ENCODE measurements at places on chromosomes 2 and 18.

DNA sequence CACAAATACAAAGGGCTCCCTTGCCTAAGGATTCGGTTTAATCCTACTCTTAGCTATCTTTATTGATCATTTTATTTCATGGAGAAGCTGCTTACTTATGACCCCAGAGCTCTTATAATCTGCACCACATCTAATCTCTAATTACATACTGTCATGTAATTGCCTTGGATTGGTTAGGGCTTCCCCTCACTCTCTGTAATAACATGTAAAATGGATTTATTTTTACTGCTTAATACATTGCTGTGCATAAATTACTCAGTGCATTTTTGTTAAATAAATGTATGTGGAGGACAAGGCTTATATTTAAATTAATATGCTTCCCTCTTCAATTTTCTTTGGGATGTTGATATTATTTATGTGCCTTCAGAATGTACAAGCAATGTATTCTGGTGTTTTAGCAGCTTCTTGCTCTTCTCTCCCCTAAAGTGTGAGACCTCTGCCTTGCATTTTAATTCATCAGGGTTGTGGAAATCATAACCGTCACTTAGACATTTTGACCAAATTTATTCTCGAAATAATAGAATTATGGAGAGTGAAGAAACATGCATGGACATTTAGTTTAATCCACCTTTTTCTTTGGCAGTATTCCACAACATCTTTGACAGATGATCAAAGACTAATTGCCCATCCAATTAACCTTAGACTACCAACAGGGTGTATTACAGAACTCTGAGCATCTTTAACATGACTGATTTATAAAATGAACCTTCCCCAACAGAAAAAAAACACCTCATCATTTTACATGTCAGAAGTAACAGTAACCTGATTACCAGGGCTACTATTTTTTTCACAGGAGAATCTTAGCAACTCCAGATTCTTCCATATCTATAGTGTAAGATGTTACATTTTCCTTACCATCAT lies 692.6 kb downstream of the LRRTM4 start:
- DNase-seq, result no peak

GRCh38 chr2:217964275-217965161 lies 38.3 kb downstream of the TNS1 start:
- no peak for DNase-seq

DNA sequence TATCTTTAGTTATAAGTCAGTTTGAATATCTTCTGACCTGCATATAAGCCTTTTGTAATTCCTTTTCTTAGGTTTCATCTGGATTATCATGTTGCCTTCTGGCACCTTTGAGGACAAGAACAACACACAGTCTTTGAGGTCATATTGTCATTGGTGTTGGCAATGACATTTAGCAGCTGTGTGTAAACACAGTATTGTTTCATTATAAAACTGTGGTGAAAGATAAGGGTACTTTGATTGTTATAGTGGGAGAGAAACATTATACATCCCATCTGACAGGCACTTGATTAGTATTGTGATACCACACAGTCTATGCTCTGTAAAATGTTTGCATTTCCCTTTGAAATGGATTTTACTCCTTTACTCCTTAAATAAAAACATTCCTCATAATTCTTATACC lies 313.5 kb downstream of the RPRM start:
- DNase-seq, result no peak

DNA sequence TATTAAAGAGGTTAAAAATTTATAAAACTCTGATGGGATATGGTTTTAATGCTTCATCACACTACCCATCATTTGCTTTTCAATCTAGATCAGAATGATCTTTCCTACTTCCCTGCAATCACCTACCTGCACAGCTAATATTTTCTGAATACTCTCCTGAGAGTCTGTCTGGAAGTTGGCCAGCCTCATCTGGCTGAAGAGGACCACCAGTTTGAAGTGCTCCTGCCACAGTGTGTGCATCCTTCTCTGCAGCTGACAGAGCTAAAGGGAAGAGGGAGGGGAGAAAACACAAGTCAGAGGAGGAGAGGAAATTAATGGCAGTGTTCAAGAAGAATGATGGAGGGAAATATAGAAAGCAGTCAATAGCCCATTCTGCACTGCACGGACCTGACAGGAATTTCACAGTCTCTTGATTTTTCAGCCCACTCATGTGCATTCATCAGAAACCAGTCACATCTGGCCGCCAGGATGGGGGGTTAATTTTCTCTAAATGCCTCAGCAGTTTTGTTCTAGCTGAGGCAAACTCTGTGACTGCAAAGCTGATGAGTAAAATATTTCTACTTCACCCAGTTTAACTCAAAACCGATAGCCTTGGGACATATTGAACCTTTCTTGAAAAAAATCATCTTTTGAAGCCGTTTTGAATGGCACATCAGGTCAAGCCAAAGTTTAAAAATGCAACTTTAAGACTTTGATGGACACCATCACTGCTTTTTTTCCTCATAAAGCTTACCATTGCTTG lies 201.8 kb upstream of the KLHL14 start:
- no peak for DNase-seq

GRCh38 chr2:46252891-46253659 lies 44.1 kb upstream of the EPAS1 start:
- DNase-seq, result no peak

- DNase-seq, result no peak
Measured at GRCh38 chr2:112841295-112842044, 4.9 kb upstream of the IL1B start.

DNA sequence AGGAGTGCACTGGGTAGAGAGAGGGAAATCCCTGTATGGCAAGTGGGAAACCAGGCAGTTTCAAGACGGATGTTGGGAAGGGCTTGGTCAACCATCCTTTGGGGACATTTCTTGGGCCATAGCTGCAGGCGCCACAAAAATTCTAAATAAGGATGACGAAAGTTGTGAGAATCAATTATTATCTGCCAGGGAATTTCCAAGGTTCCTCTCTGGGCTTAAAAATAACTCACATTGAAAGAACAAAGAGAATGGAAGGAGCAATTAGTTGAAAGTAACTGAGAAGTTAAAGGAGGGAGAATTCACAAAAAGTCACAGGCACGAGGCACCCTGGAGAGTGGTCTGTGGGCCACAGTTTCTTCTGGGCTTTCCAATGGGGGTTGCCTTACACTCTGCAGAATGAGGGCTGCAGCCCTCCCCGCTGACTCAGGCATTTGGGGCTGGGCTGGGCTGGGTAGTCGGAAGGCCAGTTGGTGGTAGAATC lies 195.7 kb downstream of the SMAD7 start:
- DNase-seq, result no peak

- no peak for DNase-seq
Measured at GRCh38 chr2:31188131-31188530, 29.2 kb downstream of the CAPN14 start.

- DNase-seq, result no peak
Measured at GRCh38 chr2:190407246-190407661, 901 bp upstream of the MFSD6 start.

- DNase-seq, result no peak
Measured at GRCh38 chr2:9815076-9815475, 28.2 kb upstream of the TAF1B start.

- no peak for DNase-seq
Measured at GRCh38 chr2:177237932-177238331, 25.3 kb downstream of the HNRNPA3 start.

- DNase-seq, result no peak
Measured at GRCh38 chr2:181778621-181779201, 98.4 kb upstream of the NEUROD1 start.

DNA sequence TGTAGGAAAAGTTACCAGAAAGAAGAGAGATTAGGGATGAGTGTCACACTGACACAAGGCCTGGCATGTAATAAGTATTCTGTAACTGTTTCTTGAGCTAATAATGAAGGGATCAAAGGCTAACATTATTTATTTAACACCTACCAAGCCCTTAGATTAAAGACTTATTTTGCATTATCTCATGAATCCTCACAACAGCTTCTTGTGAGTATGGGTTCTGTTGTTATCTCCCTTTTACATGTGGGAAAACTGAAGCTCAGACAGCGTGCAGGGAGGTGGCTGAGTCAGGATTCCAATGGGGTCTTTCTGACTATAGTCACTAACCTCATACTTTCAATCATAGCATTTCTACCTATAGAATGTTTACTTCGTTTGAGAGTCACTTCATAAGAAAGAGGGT lies 79.0 kb upstream of the PROKR1 start:
- no peak for DNase-seq

GRCh38 chr18:70044632-70045031 lies 97.0 kb upstream of the CD226 start:
- DNase-seq, result no peak

DNA sequence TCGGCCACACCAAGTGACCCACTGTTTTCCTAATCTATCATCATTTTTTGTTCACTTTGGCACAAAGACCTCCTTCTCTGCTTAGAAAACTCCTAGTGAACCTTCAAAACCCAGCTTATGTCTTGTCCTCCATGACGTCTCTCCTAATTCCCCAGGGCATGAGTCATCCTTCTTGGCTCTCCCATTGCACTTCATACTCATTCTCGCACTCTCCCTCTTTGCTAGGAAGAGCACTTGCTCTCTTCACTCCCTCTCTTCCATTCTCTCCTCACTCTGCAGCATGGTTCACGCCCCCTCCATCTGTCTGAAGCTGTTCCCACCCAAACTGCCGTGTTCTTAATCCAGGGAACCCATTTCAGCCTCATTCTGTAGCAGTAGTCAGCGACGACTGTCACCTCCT lies 103.9 kb downstream of the MRO start:
- no peak for DNase-seq

- DNase-seq, result no peak
Measured at GRCh38 chr2:85329181-85329651, 1.4 kb upstream of the TGOLN2 start.

GRCh38 chr2:105387225-105387624 lies 11.6 kb downstream of the FHL2 start:
- no peak for DNase-seq

DNA sequence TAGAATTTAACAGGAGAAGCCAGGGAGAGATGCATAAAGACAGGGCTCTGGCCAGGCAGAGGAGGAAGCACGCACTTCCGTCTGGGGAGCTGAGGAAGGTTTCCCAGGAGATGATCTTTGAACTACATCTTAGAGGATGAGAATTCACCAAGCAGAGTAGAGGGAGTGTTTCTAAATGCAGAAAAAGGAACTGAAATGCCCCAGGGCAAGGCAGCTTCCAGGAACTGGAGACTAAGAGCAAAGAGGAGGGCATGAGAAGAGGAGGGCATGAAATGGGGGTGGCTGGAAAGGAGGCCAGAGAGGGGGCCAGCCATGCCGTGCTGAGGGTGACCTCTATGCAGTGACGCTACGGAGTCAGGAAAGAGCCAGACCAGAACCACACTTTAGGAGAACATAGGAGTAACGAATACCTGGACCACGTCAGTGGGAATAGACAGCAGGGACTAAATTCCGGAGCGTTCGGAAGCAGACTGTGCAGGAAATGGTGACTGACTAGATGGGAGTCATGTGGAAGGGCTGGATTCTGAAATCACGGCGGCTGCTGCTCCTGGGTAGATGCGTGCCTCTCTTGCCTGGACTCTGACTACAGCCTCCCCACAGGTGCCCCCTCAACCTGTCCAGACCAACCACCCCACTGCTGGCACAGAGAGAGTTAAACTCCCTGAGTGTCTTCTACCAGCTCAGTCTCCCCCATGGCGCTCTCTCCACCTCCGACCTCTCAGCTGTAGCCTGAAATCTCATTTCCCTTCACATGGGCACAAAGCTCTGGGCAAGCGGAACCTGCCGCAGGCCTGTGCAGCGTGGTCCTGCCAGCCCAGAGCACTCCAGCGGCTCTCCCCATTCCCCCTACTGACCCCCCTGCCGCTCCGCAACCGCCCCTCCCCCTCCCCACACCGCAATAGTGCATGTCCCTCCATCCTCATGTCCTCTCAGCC lies 87.0 kb upstream of the RTN4 start:
- DNase-seq, result no peak

GRCh38 chr2:221372907-221373306 lies 199.2 kb downstream of the EPHA4 start:
- no peak for DNase-seq

DNA sequence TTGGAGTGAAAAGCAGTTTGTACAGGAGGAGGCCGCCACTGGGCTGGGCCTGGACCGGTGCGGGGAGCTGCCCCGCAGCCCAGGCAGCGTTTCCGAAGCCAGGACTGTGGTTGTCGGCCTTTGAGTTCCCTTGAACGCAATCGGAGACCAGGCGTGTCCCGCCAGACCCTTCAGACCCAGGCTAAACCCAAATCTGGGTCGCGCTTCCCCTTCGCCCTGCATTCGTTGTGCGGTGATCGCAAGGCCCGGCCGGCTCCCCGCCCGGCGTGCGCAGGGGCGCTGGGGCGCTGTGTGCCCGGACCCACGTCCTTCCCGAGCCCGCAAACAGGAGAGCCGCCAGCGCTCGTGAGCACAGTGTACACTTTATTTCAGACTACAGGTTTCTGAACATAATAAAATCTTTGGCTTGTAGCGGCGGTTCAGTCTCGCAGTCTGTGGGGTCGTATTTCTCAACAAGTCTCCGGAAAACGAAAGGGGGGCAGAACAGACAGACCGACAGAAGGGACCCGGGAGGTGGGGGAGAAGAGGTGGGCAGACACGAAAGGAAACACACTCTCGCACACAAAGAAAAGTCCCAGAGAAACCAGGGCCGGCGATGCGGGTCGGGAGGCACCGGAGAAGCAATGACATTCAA lies 5.5 kb downstream of the EN1 start:
- no peak for DNase-seq

DNA sequence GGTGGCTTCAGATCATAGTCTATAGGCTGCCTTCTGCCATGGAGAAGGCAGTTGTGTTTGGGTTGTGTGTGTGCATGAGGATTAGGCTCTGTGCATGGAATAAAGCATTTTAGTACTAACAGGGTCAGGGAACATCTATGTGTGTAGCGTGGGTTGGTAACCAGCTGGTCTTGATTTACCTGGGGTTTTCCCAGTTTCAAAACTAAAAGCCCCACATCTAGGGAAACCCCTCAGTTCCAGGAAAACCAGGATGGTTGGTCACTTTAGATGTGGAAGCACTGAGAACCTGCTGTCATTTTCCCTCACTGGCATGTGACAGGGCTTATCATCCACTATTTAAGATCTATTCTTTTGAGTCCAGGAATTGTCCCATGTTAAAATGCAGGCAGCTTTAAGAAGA lies 116.3 kb downstream of the POLE4 start:
- no peak for DNase-seq

GRCh38 chr2:39150890-39151497 lies 30.1 kb upstream of the SOS1 start:
- DNase-seq, result no peak

GRCh38 chr2:144924827-144925226 lies 404.9 kb upstream of the ZEB2 start:
- DNase-seq, result no peak

- DNase-seq, result no peak
Measured at GRCh38 chr2:207860685-207861084, 91.0 kb upstream of the FZD5 start.

GRCh38 chr2:121004359-121004758 lies 268.7 kb downstream of the GLI2 start:
- no peak for DNase-seq

GRCh38 chr2:35160871-35161270 lies 1194.7 kb upstream of the CRIM1 start:
- no peak for DNase-seq
